Right hindlimb (tissue), 1 donor: ENCODE measurements at places on chromosomes 13 and 19.

GRCh38 chr19:42420055-42420544, 7.1 kb downstream of the LIPE start:
- no peak for DNase-seq

DNA sequence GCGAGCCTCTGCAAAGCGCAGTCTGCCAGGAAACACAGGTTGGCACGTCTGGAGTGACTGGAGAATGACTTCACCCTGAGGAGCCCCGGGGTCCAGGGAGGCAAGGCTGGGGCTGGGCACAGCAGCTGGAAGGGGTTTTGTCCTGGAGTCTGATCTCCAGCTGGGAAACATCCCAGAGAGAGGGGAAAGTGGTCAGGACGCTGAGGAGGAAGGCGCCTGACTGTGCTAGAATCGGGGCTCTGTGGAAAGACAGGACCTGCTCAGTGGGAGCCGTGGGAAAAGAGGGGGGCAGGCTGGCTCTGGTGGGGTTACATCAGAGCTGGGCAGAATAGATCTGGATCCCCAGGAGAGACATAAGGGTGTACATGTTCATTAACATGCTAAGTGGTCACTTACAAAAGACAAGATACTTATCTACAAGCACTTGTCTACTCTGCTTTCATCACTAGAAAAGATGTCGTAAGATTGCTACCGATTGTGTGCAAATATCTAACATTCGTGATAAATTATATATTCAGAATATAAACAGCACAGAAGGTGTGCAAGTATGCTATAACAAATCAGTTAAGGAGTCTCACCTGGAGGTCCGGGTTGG, 106.6 kb downstream of the COL4A1 start:
- DNase-seq: no peak

- DNase-seq: no peak
Measured at GRCh38 chr13:20498129-20498528, 27.5 kb downstream of the CRYL1 start.

- no peak for DNase-seq
Measured at GRCh38 chr19:19579533-19580361, 38.7 kb downstream of the PBX4 start.

- DNase-seq: no peak
Measured at GRCh38 chr13:79626924-79627323, 146.0 kb downstream of the NDFIP2 start.

- DNase-seq: no peak
Measured at GRCh38 chr13:80036845-80037504, 304.0 kb downstream of the SPRY2 start.

DNA sequence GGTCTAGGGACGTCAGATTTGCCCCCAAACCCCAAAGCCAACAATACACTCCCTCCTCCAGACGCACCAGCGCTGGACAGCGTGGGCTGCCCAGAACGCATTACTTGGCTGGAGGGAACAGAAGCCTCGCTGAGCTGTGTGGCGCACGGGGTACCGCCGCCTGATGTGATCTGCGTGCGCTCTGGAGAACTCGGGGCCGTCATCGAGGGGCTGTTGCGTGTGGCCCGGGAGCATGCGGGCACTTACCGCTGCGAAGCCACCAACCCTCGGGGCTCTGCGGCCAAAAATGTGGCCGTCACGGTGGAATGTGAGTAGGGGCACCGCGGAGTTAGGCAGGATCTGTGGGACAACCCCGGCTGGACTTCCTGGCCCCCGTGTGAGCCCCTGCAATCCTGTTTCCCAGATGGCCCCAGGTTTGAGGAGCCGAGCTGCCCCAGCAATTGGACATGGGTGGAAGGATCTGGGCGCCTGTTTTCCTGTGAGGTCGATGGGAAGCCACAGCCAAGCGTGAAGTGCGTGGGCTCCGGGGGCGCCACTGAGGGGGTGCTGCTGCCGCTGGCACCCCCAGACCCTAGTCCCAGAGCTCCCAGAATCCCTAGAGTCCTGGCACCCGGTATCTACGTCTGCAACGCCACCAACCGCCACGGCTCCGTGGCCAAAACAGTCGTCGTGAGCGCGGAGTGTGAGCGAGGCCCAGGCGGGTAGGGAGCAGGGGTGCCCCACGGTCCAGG, 4.0 kb downstream of the ICAM5 start:
- DNase-seq: no peak

GRCh38 chr19:18662972-18663732, 20.3 kb upstream of the CRTC1 start:
- no peak for DNase-seq

DNA sequence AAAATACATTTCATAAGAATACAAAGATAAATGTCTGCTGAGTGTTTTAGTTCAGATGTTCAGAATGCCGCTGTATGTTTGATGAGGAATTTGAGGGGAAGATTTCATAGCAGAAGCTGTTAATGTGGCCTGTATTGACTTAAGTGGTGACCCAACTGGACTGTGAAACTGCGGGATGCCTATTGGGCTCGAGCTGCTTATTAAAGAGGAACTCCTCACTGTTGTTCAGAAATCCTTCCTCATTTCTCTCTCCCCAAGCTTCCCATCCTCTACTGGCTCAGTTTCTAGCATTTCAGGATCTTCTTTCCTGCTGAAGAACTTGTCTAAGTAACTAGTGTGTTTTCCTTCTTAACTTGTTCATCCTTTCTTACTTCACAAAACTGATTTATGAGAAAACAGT, 20.4 kb downstream of the DGKH start:
- DNase-seq: no peak

GRCh38 chr13:40187324-40187795, 479.1 kb downstream of the FOXO1 start:
- no peak for DNase-seq

DNA sequence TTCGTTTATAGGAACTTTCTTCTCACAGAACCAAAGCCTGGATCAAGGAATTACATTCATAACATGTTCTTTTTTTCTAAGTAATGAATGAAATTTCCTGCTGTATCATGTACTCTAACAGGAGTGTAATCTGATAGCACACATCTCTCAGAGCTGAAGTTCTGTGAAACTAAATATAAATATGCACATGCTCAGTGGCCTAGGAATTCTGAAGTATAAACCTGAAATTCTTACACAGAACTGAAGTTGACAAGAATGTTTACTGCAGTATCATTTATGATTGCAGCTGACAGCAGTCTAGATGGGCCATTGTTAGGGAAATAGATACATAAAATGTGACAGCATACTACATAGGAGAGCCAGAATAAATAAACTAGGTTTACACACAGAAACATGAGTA, 54.5 kb downstream of the USP12 start:
- no peak for DNase-seq

- no peak for DNase-seq
Measured at GRCh38 chr19:53374288-53374687, 8.8 kb downstream of the ZNF525 start.

- DNase-seq: no peak
Measured at GRCh38 chr19:18284712-18285360, 3.4 kb upstream of the JUND start.

GRCh38 chr13:110240943-110241342, 66.0 kb downstream of the COL4A1 start:
- DNase-seq: no peak

DNA sequence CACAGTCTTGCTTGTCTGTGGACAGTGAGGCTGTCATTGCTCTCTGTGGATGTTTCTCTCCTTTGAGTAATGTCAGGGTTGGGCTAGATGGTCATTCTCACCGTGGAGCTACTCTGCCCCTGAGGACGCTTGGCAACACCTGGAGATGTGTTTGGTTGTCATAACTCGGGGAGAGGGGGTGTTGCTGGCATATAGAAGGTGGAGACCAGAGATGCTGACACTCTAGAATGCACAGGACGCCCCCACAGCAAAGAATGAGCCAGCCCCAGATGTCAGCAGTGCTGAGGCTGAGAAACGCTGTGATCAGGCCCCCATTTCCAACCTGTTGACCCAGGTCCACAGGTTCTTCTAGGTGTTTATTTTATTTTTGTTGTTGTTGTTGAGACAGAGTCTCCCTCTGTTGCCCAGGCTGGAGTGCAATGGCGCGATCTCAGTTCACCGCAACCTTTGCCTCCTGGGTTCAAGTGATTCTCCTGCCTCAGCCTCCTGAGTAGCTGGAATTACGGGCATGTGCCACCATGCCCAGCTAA, 4.6 kb downstream of the CCDC124 start:
- no peak for DNase-seq

DNA sequence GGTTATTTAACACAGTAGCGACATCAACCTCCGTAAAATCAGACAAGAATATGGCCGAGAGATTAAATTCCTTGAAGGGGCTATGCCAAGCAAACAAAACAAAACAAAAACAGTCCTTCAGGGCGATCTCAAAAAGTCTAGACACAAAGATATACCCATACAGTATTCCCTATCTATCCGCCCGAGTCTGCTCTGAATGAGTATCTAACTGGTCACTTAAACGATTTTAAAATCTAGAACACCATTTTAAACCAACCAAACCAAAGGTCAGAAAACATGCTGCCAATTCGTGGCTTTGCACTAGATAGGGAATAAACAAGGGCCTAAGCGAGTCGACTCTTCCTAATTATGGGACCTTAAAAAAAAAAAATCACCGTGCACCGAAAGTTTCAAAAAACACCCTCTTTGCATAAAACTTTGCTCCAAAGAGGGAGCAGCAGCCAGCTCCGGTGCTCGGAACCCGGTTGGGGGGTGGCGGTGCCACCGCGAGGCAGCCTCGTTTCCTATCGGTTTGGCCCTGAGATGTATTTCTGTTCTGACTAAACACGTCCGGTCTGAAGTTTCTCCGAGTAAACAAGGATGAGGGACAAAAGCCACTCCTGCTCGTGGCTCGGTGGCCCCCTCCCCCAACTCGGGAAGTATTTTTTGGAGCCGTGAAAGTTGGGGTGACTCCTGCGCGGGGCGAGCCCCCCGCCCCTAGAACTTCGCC, 1.8 kb downstream of the HMGB1 start:
- DNase-seq: no peak

DNA sequence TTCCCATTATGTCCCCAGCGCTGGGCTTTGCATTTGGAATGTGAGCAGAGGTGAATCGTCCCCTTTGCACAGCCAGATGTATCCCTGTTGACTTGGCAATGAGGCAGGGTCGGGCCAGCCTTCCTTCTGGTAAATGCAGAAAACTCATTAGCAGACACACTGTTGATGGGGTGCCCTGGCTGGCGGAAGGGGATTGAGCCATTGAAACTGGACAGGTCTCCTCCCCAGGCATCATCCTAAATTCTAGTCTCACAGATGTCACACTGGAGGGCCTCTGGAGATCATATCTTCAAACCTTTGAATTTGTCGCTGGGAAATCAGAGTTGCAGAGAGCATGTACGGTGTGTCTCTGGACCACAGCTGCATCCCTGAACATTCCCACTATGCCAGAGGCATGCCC, 219.5 kb upstream of the TSHZ3 start:
- no peak for DNase-seq

GRCh38 chr19:29040951-29041350, 172.0 kb downstream of the UQCRFS1 start:
- DNase-seq: no peak

DNA sequence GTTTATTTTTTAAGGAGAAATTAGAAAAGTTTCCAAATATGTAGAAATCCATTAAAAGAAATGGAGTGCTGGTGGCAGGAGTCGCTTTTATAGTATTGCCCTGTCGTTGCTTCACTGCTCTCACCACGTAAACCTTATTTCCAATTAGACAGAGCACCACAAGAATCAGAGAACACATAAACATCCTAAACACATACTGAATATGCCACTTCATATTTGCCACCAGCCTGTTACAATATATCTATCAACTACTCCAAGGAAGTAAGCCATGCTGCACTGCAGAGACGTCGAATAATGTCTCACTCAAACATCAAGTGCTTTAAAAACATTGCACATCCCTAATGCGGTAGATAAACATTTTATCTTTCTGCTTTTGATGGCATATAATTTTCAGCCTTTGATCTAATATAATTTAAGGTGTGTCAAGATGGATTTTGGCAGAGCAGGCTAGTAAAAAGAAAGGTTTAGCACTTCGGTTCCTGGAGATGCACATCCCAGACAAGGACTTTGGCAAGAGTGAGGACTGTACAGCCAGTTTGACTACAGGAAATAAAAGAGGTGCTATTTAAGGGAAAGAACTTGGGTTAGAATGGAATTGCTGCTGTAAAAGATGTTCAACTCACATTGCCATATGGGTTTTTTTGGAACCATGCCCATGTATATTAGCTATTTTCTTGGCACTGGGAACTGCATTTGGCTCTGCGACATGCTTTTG, 932.3 kb downstream of the EFNB2 start:
- DNase-seq: peak; percentile 23

- DNase-seq: no peak
Measured at GRCh38 chr13:24747248-24748060, 16.5 kb upstream of the RNF17 start.

- peak; percentile 76 for DNase-seq
Measured at GRCh38 chr19:40740747-40741146, 9.5 kb downstream of the ACTMAP start.

GRCh38 chr13:52868190-52868589, 19.8 kb upstream of the PCDH8 start:
- no peak for DNase-seq

DNA sequence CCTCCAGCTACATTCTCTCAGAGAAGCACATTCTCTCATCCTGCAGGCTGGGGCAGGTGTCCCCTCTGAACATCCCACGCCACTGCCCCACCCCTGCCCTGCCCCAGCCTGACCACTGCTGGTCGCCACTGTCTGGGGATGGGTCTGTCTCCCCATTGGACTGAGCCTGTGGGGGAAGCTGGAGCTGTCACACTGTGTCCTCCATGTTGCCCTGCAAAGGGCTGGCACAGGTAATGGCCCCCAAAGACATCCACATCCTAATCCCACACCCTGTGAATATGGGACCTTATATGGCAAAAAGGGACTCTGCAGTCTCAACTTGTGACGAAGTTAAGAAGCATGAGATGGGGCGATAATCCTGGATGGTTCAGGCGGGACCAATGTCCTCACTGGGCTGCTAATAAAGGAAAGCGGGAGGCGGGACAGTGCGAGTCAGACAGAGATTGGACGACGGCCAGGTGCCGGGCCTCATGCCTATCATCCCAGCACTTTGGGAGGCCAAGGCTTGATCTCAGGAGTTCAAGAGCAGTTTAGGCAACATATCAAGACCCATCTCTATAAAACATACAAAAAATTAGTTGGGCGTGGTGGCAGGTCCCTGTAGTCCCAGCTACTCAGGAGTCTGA, 9.1 kb downstream of the AP2S1 start:
- DNase-seq: no peak

DNA sequence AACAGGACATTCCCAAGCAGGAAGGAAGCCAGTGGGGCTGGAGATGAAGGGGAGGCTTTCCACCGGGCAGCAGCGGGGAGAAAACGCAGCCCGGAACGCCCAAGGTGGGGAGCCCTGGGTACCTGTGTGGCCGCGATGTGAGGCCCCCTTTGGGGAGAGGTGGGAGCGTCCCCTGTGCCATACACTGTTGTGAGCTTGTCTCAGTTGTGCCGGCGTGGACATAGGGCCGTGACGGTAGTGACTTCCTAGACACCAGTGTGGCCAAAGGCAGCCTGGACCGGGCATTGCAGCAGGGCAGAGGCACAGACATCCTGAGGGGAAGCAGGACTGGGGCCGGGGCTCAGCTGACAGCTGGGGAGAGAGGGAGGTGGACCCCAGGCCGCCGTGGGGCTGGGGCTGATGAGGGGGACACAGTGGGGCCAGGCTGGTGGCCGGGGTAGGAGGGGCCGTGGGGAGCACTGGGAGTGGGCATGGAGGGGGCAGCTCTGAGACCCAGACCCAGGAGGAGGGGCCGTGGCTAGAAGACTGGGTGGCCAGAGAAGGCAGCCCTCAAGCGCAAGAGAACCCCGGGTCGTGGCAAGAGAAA, 38.5 kb upstream of the TFDP1 start:
- peak; percentile 45 for DNase-seq

- DNase-seq: no peak
Measured at GRCh38 chr13:30051531-30052060, 201.2 kb upstream of the UBL3 start.
